ENCODE measurements at places on chromosomes 13 and 19. TPM values are rescaled to one million over a fixed set of nuclear protein-coding genes. Genes with fewer than 3 reads are reported as not detected.

- DNase-seq = no peak
Measured at GRCh38 chr13:106172176-106172905, 363.1 kb downstream of the EFNB2 start.

DNA sequence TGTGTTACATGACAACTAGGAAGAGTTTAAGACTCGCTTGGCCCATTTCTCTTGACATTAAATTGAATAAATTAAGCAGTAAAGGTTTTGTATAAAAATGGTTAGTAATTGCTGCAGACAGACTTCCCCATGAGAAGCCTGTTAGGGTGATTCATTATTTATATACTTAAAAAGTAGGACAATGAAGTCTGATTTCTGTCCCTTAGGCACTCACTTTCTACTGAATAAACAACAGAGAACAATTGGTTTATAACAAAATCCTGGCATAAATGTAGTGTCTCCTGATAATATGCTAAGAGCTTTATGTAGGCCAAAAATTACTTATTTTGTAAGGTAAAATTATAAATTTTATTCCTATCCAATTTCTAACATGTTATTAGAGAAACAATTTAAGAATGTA, 2138.5 kb upstream of the PCDH20 start:
- no peak for DNase-seq

- no peak for DNase-seq
Measured at GRCh38 chr19:36049080-36049698, 4.9 kb downstream of the THAP8 start.

GRCh38 chr13:40371531-40372125, 294.8 kb downstream of the FOXO1 start:
- no peak for DNase-seq

DNA sequence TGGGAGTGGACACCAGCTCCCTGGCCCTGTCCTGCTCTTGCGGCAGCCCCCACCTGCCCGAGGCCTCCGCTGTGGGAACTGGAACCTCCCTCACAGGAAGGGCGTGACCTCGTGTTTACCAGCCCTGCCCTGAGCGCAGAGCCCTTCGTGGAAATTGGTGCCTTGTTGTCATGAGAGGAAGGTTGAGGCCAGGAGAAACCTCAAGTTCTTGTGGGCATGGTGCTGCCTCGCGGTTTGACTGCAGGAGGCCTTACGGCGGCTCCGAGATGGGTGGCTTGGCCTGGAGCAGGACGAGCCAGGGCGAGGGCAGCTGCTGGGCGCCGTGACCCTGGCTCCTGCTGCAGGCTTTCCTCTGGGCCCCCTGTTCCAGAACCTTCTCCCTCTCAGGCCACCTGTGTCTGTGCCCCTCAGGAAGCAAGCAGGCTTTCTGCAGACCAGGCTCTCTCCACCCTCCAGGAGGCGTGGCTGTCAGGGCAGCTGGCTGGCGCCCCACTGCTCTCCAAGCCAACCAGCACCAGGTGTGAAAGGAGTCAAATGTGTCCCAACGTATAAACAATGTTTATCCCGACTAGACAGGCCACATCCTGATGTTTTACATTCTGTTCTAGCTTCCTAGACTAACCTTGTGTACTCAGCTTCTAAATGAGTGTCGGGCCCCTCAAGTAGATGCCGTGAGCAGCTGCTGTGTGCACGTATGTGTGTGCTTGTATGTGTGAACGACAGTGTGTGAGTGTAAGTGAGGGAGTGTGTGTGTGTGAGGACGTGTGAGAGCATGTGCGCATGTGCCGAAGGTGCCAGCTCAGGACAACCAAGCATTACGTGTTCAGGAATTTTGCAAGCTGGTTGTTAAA, 10.4 kb upstream of the RASA3 start:
- DNase-seq = no peak

Gene ZNF578
- 2.4 TPM for total RNA-seq

Gene ZNF8
- total RNA-seq = 8.8 TPM
